ENCODE measurements at places on chromosomes 16 and 17.

DNA sequence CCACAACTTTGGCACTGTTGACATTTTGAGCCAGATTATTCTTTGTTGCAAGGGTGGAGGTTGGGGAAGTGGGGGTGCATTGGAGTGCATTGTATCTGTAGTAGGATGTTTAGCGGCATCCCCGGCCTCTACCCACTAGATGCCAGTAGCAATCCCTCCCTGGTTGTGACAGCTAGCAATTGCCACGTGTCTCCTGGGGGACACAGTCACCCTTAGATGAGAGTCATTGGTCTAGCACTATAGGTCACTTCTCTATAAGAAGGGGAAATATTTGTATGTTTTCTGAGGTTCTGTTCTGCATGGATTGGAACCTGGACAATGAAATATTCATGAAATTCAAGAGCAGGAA, 32.4 kb downstream of the MSI2 start:
- no peak for DNase-seq

- DNase-seq: peak; percentile 73
Measured at GRCh38 chr17:29495011-29495410, 71.8 kb downstream of the ABHD15 start.

GRCh38 chr16:89565256-89565505, 4.7 kb downstream of the RPL13 start:
- DNase-seq: no peak

DNA sequence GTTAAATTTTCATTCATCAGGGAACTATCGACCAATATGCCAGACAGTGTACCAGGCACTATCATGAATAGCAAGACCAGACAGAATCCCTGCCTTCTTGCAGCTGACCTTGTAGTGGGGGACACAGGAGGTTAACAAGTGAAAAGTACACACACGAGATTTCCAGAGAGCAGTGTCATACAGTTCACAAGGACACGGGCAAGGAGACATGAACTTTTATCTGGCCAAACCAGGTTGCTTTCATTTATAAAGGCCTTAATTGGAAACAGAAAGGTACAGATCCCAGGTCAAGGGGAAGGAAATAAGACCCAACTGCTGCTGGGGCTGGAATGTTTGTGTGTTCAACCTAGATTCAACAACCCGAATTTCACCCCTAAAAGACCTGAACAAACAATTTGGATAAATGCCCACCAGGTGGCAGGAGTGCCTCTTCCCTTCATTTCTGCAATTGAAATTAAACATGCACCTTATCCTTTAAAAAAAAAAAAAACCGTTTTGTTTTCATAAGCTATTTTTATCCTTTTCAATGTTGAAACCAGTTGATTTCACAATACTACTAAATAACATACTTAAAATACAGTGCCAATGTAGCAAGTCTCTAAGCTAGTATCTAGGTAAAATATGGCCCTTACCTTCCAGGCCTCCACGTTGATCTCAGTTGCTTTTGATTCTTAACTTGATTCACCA, 65.9 kb downstream of the EMP2 start:
- peak; percentile 67 for DNase-seq

- no peak for DNase-seq
Measured at GRCh38 chr17:8273884-8274444, 14.5 kb upstream of the RANGRF start.

- peak; percentile 53 for DNase-seq
Measured at GRCh38 chr17:550463-551180, 164.0 kb downstream of the VPS53 start.

GRCh38 chr16:90004577-90004976, 14.7 kb downstream of the DBNDD1 start:
- DNase-seq: no peak

- no peak for DNase-seq
Measured at GRCh38 chr17:27531469-27531961, 75.3 kb downstream of the KSR1 start.

- no peak for DNase-seq
Measured at GRCh38 chr16:617855-618254, 12.9 kb upstream of the WFIKKN1 start.

GRCh38 chr17:77087650-77088454, 52.9 kb upstream of the SEC14L1 start:
- no peak for DNase-seq

GRCh38 chr16:16019488-16019887, 70.1 kb downstream of the ABCC1 start:
- no peak for DNase-seq

DNA sequence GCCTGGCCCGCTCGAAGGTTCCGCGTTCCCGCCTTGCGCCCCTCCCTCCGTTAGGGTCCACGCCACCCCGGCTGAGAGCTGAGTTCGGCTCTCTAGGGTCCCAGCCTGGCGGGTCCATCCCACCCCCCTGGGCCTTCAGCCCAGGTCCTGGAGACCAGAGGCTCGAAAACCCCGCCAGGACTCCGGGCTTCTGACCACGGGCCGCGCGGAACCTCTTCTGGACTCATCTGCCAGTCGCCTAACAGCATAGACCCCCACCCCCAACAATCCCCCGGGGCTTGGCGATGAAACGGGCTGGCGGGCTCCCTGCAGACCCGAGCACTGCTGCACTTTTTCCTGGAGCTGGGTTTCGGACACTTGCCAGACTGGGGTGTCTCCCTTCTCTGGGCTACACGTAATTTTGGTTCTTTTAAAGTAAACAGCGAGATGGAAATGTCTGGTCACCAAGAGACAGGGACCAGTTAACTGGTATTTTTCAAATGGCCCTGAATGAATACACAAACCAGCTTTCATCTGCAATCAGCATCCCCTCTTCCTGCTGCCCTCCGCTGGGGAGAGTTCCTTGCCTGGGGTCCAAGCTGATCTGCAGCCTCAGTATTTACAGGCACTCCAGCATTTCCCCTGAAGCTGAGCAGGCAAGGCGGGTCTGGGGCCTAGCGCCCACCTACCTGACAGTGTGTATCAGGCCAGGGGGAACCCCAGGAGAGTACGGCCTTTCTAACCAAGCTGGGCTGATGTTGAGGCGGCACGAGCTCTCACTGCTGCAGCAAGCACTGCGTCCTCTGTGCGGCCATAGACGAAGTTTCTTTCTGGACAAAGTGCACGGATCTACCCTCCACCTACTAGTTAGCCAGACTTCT, 639 bp upstream of the TRIM65 start:
- no peak for DNase-seq

GRCh38 chr17:65750631-65751115, 189.2 kb upstream of the AXIN2 start:
- DNase-seq: peak; percentile 95

DNA sequence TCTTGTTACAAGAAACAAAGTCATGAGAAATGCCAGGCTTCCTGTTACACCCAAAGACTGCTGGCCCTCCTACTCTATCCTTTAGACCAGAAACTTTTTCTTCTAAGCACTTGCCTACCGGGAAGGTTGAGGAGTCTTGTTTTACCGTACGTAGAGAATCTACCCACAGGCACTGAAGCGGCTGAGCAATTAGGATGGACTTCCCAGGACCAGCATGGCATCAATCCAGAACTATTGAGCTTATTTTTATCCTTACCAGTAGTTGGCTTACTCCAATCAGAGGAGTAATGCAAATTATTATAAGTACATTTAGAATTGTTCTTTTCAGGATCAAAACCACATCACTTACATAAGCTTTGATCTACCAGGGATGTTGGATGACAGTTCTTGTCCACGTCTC, 25.6 kb downstream of the CEP95 start:
- no peak for DNase-seq

All from iris pigment epithelial cell (primary cell).